ENCODE measurements at places on chromosomes 13 and 19.

DNA sequence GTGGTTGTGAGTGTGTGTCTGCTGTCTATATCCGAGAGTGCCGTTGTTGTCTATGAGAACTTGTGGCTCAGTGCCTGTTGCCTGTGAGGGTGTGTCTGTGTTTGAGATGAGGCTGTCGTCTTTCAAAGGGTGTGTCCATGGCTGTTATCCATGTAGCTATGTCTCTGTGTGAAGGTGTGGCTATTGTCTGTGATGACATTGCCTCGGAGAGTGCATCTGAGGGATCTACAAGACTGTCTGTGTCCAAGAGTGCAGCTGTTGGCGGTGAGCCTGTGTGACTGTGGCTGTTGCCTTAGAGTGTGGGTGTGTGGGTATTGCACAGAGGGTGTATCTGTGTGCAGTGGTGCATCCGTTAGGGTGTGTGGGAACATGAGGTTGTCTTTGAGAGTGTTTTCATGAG is 4.9 kb downstream of the NUMBL start:
- no peaks in the 10 kb centered on the region for H3K4me1 ChIP-seq
- no peak overlapping the region for H3K4me3 ChIP-seq
- H3K36me3 ChIP-seq = no peaks in the 10 kb centered on the region
- DNase-seq = no peak
- H3K27ac ChIP-seq = no peak overlapping the region

- H3K4me3 ChIP-seq = no peak overlapping the region
- no peak for DNase-seq
- H3K27me3 ChIP-seq = no peaks in the 10 kb centered on the region
- no peak overlapping the region for H3K27ac ChIP-seq
These were observed 17.1 kb upstream of the CLC start for GRCh38 chr19:39754971-39755370.

- DNase-seq = peak; percentile 90
- no peaks in the 10 kb centered on the region for H3K27me3 ChIP-seq
- H3K36me3 ChIP-seq = no peaks in the 10 kb centered on the region
- H3K4me1 ChIP-seq = no peaks in the 10 kb centered on the region
These were observed 7.3 kb upstream of the HOOK2 start for GRCh38 chr19:12782424-12783290.

- H3K4me3 ChIP-seq = peak overlapping the region; percentile 53
- DNase-seq = peak; percentile 96
- H3K27ac ChIP-seq = peak overlapping the region; percentile 78
- peaks cover 5% of the 10 kb centered on the region for H3K4me1 ChIP-seq
- no peaks in the 10 kb centered on the region for H3K36me3 ChIP-seq
- H3K27me3 ChIP-seq = no peaks in the 10 kb centered on the region
These were observed 17.2 kb upstream of the ZNF331 start for GRCh38 chr19:53520547-53521372.

GRCh38 chr19:10858204-10858828 is 10.1 kb downstream of the C19orf38 start:
- no peak overlapping the region for H3K27ac ChIP-seq
- no peaks in the 10 kb centered on the region for H3K4me1 ChIP-seq
- no peaks in the 10 kb centered on the region for H3K27me3 ChIP-seq
- H3K4me3 ChIP-seq = no peak overlapping the region

DNA sequence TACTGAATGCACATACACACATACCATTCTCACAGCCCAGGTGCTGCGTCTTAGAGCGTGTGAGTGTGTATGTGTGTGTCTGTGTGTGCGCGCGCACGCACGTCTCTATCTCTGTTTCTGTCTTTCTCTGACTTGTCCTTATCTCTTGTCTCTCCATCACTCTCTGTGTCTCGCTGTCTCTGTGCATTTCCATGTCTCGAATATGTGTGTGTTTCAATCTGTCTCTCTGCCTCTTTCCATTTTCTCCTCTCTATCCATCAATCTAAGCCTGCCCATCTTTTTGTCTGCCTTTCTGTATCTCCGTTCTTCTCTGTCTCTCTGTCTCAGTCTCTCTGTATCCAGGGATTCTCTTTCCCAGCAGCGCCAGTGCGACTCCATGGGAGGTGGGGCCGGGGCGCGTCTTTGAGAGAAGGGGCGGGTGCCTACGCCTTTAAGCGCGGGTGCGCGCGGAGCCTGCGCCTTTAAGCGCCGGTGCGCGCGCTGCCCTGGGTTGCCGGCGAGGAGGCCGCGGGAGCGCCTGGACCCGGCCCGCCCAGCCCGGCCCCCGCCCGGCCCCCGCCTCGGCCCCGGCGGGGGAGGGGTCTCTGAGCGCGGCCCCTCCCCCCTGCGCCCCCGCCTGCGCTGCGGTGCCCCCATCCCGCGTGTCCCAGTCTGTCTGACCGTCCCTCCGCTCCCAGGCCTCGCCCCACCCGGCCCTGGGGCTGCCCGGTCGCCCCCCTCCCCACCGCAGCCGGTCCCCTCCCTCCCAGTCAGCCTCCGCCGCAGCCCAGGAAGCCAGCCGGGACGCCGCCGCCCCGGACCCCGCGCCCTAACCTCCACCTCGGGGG is at the start of gene LRFN3:
TSS of gene LRFN3 (plus strand) at position 464 of the 827 bp plus-strand sequence. CDS start 3,052 bp downstream, outside the sequence.
- H3K4me3 ChIP-seq = peak within 1 kb of the TSS; percentile 31
- no peaks in the 10 kb centered on the region for H3K36me3 ChIP-seq
- peak; percentile 75 for DNase-seq
- H3K4me1 ChIP-seq = peaks cover 5% of the 10 kb centered on the region
- H3K27ac ChIP-seq = peak within 1 kb of the TSS; percentile 84
